ENCODE measurements at places on chromosomes 2 and 18.

DNA sequence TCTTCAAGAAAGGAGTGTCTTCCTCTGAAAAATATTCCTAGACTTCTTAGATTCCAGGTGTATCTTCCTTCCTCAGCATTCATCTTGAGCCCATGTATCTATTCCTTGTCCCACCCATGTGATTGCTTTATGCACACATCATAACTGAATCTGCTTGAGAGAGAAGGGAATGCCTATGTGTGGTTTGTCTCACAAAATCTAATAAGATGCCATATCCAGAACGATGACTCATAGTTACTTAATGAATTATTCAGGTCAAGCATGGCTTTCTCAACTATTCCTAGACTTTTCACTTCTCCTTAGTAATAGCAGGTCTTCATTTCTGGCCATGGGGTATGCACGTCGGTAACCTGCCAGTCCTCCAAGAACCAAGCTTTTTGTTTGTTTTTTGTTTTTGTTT, 121.8 kb downstream of the SETBP1 start:
- no peak for DNase-seq

DNA sequence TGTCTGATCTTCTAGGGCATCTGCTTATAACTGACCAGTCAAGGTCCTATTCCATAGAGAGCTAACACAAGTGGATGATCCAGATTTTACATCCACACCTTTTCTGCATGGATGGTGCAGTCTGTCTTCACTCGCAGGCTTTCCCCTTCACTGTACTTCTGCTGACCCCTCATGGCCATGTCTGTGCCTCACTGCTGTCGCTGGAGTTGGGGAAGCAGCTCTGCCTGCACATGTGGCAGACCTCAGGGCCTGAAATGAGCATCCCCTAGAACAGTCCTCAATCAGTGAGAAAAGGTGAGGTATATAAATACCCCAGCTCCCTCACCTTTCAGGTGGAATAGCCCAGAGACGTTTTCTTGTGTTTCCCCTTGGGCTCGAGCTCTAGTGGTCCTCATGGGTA, 233.8 kb downstream of the ANKRD36B start:
- DNase-seq: no peak

- no peak for DNase-seq
Observed at GRCh38 chr18:79515944-79516351, 120.2 kb downstream of the NFATC1 start.

DNA sequence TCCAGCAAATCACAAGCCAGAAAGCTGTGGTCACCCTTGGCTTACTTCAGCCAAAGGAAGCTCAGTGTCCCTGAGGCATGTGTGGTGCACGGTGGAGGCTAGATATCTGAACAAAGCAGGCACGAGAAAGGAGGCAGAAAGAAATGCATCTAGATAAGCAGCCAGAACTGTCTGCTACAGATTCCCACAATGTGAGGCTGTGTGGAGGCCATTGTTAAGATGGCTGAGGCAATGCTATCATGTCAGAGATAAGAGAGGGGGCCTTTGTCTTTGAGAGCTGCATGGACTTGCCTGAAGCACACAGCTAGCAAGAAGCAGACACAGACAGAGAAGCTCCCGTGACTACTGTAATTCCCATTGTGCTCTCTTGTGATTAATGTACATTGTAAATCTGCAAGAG, 110.5 kb upstream of the LYPD6 start:
- DNase-seq: no peak

DNA sequence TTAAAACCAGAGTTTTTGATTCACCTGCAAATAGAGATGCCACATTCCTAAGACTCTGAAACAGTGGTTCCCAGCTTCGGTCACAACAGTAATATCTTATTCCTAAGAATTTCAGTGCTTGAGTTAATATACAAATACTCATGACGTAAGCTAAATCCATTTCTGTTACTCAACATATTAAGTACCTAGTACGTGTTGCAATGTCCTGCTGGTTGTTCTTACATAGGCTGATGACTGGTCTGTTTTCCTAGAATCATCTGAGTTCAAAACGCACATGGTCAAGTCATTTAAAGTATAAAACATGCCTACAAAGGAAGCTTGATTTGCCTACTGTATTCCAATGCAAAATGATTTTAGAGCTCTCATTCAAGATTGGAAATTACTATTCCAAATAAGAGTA, 7.2 kb downstream of the NCL start:
- DNase-seq: no peak

DNA sequence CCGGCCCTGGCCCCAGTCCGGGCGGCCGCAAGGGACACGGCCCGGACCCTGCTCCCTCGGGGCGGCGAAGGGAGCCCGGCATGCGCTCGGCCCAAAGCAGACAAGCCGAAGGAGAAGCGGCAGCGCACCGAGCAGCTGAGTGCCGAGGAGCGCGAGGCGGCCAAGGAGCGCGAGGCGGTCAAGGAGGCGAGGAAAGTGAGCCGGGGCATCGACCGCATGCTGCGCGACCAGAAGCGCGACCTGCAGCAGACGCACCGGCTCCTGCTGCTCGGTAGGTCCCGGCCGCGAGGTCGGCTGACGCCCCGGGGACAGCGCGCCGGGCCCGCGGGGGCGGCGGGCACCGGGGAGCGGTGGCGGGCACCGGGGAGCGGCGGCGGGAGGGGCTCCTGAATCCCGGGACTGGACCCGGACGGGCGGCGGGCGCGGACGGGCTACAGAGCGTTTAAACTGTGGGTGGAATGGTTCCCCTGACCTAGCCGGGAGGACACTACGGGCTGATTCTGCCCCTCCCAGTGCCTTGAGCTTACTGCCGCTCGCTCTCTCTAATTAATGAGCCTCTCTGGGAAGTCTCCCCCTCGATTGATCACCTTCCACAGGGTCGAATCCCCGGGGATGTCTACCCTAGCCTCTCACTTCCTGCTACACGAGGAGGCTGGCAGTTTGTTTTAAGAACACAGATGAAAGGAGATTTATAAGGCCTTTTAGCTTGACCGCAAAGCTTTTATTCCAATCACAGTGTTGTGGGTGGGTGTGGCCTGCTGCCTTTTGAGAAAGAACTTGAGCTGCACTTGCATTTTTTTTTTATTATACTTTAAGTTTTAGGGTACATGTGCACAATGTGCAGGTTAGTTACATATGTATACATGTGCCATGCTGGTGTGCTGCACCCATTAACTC, 853 bp downstream of the GNAL start:
- no peak for DNase-seq

- DNase-seq: no peak
Observed at GRCh38 chr2:98729652-98730051, 1.3 kb downstream of the MGAT4A start.

GRCh38 chr2:98026292-98026691, 30.5 kb upstream of the TMEM131 start:
- no peak for DNase-seq

DNA sequence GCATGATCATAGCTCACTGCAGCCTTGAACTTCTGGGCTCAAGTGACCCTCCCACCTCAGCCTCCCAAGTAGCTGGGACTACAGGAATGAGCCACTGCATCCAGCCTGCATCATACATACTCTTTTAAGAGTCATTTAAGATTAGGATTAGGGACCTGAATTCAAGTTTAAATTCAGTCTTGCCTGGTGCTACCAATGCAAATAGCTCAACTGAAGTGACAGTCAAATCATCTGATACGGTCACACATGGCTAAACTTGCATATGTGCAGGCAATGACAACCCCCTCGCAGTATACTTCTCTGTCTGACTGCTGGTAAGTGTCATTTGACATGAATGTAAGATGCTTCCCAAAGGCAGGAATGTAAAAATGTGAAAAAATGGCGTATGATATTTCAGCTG, 31.8 kb upstream of the TMEM131 start:
- DNase-seq: no peak

- DNase-seq: no peak
Observed at GRCh38 chr2:194822657-194823056, 834.4 kb upstream of the SLC39A10 start.

GRCh38 chr2:180644709-180645108, 335.7 kb upstream of the UBE2E3 start:
- DNase-seq: no peak

GRCh38 chr2:186498834-186499233, 12.8 kb downstream of the ZC3H15 start:
- no peak for DNase-seq

GRCh38 chr2:75113231-75113869, 86.0 kb downstream of the TACR1 start:
- DNase-seq: no peak

Measured in stimulated activated CD8-positive, alpha-beta memory T cell treated with anti-CD3 and anti-CD28 coated beads, Interleukin-15, amount 100 ng/mL, for 24 hours (primary cell).